Cortex of kidney (tissue), 1 donor: ENCODE measurements at places on chromosomes 5 and 9.

DNA sequence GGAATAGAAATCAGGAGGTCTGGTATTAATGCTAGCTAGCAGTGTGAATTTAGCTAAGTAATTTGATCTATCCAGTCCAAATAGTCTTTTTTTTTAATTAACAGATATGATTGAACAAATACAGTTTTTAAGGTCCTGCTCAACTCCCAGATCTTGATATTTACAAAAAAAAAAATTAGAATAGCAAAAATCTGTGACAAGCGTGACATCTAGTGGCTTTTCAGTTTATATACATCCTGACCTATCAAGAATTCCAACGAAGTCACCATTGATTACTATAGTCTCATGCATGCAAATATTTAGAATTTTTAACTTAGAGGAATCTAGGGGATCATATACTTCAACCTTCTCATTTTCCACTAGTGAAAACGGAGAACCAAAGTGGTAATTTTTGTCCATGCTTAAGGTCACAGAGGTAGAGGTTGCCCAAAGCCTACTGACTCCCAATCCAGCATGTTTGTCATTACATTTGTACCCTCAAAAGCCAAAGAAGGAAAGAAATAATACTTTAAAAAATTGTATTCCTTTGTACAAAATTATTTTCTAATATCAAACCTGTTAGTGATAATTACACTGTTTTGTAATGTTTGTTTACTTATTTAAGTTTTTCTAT is 17.6 kb upstream of the TARS1 start:
- no peak for DNase-seq

DNA sequence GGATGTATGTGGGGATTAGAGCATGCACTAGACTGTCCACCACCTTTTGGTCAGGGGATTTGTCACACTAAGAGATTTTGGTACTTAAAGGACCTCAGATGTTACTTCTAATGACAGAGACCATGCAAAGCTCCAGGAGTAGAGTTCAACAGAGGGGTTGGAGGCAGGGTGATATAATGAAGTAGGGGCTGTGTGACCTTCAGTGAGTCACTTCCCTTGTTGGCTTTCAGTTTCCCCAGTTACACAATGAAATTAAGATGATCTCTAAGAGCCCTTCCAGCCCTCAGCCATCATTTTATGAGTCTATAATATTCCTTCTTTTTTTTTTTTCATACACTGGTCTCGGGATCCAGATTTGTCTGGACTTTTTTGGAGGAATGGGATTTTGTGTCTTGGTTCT is 26.8 kb downstream of the GLRA1 start:
- DNase-seq, result no peak

DNA sequence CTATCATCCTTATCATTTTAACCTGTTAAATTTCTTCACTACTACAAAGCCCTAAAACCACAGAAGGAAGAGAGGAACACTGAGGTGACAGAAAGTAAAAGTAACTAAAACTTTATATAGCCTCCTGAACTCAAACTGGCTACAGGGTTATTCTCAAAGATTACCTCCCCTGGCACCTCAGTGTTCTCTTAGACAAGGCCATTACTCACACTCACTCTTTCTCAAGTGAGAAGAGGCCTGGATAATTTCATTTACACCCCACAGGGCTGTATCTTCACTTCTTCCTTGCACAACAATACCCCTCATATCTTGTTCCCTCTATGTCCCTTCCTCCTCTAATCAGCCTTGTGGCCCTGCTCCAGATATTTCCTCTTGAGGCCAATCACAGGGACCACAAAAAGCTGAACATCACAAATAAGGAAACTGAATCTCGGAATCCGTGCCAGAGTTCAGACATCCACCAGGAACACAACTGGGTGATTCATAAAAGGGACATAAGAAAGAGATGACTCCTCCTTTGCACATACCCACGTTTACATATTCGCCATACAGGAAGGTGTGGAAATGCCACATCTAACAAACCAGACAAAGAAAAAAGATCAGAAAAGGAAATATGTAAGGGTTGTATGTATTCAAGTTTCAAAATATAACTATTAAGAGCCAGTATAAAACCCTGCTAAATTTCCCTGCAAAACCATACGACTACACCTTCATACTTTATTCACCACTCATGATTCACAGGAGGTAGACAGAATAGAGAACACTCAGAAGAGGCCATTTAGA is 1.7 kb upstream of the KLHL3 start:
- no peak for DNase-seq

DNA sequence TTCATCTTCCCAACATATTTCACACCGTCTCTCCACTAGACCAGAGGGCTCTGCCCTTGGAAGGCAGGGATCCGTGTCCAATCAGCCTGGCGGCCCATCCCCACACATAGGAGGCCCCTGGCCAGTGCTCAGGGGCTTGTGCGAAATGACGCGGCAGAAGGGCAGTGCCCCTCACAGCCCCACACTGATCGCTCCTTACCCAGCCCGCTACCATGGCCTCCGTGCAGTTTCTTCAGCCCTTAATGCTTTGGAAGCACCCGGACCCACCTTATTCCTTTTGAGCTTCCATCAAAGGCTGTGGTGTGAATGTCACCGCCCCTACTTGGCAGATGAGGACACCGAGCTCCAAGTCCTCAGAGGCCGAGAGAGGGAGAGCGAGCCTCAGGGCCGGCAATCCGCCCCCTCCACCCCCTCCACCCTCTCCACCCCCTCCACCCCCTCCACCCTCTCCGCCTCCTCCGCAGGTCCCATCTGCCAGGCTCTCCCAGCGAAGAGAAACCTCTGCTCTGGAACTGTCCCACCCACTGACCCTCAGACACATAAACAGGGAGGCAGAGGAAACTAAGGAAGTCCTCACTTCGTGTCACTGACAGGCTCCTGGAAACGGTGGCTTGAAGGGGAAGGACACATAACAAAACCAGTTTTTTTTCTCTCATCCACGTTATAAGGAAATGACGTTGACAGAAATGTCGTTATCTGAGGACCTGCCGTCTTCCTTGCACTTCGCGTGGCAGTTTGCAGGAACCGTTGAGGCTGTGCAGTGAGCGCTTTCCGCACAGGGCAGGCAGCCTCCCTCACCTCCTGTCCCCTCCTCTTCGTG is 13.9 kb downstream of the QSOX2 start:
- no peak for DNase-seq

DNA sequence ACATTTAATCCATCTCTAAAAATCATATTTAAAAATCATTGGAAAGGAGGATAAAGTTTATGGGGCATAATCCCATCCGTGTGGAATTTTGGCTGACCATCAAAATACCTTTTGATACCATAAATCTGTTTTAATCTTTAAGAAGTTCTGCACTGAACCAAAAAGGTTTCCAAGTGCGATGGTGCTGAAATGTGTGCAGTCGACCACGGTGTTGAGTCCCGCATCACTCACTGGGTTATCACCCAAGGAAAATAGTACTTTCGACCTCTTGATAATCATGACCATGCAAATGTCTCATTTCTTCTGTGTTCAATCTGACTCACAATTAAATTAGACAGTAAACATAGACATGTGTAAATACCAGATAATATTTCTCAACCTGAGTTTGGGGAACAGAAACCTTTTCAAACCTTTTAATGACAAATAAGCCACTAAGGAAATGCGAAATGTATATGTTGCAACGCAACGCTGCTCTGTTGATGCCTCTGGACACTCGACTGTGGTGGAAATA is 62.0 kb upstream of the CDH6 start:
- no peak for DNase-seq

DNA sequence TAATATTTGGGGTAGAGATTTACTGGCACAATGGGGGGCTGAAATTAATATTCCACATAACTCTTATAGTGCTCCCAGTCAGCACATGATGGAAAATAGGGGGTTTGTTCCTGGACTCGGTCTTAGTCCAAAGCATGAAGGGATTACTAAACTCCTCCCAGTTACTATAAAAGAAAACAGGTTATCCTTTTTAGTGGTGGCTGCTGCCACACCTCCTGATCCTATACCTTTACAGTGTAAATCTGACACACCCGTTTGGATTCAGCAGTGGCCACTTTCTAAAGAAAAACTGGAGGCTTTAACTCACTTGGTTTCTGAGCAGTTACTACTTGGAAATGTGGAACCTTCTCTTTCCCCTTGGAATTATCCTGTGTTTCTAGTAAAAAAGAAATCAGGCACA is 572.9 kb upstream of the PTGER4 start:
- DNase-seq, result no peak

DNA sequence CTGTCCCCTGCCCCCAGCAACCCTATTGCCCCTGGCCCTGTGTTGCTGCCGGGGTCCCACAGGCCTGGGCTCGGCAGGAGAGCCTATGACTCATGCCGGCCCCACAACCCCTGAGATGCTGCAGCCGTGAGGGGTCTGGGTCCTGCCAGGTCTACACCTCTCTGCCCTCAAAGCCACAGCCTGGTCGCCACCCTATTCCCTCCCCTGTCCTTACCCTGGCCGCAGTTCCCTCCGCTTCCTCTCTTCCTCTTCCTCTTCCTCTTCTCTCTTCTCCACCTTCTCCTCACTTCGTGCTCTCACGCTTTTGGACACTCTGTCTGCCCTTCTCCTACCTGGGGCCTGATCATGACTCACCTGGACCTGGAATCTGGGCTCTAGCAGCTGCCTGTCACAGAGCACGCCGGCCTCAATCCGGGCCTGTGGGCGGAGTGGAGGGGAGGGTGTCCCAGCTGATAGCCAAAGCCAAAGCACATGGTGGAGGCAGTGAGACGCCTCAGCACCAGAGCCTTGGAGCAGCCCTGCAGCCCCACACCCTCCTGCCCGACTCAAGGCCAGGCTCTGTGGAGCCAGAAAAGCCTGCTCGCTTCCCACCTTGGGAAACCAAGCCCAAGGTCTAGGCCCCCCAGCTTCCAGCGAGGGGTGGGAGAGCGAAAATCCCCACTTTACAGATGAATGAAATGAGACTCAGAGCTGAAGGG is 26.8 kb upstream of the CSF1R start:
- DNase-seq, result no peak

GRCh38 chr5:133729800-133730199 is 117.5 kb upstream of the FSTL4 start:
- no peak for DNase-seq

GRCh38 chr5:66958201-66958979 is 238.2 kb downstream of the CD180 start:
- no peak for DNase-seq

GRCh38 chr9:38641985-38642864 is 21.8 kb upstream of the ANKRD18A start:
- no peak for DNase-seq

- DNase-seq, result no peak
These were observed 812.4 kb upstream of the CTNND2 start for GRCh38 chr5:12716664-12717063.

- DNase-seq, result no peak
These were observed 23.5 kb upstream of the ERAP2 start for GRCh38 chr5:96852759-96853158.

DNA sequence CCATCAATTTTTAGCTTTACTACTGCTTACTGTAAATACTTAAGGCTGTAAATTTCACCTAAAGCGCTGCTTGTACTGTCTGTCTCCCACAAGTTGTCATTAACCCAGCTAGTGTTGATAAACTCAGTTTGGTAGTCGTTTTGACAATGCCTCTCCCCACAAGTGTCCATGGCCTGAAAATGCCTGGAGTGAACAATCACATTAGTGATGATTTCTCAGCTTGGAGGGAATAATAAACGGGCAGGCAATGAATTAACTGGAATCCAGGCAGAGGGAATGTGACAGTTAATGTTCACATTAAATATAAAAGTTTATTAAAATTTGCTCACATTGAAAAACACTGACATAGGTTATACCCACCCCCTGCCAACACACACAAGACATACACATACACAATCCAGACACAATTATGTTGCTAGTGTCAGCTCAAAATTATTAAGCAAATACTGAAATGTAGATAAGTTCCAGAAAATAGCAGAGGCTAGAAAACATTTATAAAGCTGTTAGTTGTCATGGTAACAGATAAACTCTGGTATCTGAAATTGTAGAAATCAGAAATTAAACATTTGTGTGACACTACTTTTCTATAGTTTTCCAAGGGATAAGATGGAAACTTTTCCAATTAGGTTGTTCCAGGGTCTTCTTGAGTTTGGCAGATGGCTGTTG is 341.9 kb downstream of the DIRAS2 start:
- no peak for DNase-seq

DNA sequence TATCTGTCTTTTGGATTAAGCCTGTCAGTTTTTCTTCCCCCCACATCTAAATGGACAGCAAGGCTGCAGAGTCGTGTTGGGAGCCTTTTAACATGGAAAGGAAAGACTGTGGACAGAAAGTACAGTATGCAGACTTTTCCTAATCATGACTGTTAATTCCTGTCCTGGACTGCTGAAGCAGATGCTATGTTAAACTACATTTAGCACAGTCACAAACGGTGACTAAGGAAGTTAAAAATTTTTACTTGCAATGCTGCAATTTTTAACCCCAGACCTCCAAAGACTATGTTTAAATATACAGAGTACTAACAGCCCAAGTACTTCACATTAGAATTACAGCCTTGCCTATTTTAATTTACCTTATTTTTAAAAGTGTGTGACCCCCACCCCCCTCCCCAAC is 51.8 kb downstream of the ELAVL2 start:
- DNase-seq, result no peak

- DNase-seq, result no peak
These were observed 71.8 kb downstream of the HMCN2 start for GRCh38 chr9:130337318-130337717.

GRCh38 chr5:170503990-170504596 is at the start of gene KCNIP1:
Gene KCNIP1 (plus strand): TSS chr5:170504020.
- DNase-seq, result no peak
